ENCODE measurements at places on chromosomes 1 and 21.

GRCh38 chr1:104932949-104933679, 1183.4 kb downstream of the AMY1C start:
- DNase-seq, result no peak

DNA sequence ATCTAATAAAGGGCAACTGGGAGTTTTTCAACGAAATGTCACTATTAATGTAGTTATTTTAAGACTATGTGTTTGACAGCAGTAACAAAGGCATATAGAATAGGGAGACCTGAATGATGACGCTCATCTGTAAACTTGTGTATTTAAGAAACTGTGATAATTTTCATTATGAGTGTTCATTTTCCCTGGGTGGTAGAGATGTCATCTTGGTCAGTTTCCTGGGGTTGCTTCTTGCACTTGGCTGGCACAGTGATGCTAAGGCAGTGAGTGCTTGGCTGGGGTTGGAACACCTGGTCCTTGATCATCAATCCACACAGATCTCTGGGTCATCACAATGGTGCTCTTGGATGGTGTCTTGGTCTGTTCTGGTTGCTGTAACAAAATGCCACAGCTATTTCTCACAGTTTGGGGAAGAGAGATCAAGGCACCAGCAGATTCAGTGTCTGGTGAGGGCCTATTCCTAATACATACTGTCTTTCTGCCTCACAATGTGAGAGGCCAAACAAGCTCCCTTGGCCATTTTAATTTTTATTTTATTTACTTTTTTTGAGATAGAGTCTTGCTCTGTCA, 7.9 kb upstream of the SMYD2 start:
- DNase-seq, result no peak

- no peak for DNase-seq
Measured at GRCh38 chr1:119080586-119080985, 59.9 kb downstream of the WARS2 start.

DNA sequence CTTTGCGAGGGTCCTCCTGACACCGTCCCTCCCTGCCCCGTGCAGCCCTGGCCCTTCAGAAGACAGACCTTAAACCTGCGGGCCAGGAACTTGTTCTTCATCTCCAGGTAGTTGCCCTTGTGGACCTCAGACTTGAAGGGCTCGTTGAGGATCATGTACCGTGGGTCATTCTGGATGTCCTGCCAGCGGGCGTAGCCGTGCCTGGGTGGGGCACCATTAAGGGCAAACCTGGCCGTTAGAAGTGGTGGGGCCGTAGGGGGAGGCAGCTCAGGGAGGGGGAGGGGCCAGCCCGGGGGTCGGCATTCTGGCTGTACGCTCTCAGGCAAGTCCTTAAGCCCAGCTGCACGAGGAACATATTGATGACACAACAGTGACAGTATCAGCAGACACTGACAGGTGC, 64.6 kb downstream of the KCNAB2 start:
- no peak for DNase-seq

DNA sequence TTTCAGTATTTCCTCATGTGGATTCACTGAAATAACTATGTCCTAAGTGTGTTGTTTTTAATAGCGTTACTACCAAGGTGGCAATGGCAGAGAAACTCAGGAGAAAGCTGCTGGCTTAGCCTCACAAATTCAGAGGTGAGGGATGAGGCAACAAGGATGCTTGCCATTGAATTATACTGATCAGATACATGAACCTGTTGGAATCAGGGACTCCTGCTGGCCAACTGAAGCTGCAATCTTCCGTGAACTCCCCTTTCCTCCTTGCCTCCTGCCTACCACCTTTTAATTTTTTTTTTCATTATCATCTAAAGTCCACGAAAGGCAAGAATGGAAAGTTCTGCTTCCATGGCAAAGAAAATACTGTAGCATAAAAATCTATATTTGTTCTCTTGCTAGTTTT, 254.7 kb downstream of the NFIA start:
- DNase-seq, result no peak

DNA sequence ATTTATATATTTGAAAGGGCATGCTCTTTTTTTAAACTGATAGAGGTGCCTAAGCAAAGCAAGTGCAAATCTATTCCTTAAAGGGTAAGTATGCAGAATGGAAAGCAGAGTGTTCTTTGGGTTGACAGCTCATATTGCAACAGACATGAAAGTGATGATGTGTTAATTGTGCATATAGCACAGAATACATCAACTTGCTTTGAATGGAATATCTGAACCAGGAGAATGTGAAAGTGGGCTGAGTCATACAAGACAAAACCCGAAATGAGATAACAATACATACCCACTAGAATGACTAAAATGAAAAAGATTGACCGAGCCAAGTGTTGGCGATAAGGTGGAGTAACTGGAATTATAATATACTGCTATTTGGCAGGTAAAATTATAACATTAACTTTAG, 4.3 kb downstream of the CR1 start:
- DNase-seq, result no peak

GRCh38 chr1:81700728-81701470, 99.8 kb upstream of the ADGRL2 start:
- DNase-seq, result no peak

DNA sequence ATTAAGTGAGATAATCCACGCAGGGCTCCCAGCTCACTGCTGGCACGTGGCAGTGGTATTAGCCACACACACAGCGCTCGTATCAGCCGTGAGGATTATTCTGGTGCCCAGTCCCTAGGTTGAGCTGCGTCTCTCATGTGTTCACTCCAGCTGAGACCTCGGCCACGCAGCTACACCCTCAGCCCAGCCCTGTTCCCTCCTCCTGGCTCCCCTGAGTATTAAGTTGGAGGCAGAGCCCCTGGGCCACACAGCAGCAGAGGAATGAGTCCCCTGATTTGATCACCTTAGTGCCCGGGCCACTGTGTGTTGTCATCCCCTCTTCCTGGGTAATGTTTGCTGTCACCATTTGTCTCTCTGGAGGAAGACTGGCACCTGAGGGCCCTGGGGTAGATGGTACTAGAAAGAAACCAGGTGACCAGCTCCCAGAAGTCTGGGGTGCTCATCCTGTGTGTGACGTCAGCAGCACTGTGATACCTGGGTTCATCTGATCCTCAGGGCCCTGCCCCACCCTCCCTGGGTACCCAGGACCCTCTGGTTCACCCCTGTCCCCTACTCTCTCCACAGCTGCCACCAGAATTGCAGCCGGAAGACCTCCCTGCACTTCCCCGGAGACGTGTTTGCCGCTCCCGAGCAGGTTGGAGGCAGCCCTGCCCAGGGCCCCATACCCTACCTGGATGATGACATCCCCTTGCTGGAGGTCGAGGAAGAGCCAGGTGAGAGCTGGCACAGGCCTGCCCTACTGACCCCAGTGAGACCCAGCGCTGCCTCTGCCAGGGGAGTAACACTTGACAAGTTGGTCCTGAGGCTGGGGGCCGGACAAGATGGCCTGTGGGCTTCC, 40.1 kb downstream of the DISP3 start:
- DNase-seq, result no peak

GRCh38 chr1:180515857-180516388, 13.5 kb upstream of the ACBD6 start:
- peak; percentile 66 for DNase-seq

DNA sequence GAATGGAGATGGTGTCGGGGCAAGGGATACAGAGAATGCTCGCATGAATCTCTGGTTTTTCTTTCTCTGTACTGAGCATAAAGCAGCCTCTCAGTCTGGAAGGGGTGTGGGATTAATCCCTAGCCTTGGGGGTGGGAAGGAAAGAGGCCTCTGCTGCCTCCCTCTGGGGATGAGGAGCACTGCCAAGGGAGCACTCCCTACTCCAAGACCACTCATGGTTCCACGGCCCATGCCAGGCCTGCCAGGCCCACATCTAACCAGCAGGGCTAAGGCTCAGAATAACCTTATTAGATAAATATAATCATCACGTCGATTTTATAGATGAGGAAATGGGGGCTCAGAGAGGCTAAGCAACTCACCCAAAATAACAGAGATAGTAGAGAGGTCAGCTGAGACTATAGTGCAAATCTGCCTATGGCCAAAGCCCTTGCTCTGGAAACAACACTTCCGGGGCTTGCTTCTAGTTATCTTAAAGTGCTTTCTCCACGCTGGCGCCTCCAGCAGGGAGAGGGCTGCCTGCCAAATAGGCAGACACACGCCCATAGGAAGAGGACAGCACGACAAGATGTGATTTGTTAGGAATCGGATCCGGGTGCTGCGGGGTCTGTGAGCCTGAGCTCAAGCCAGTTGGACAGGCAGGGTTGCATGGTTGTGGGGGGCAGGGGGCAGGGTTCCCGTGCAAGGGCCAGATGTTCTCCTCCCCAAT, 522 bp downstream of the TEX35 start:
- no peak for DNase-seq

- DNase-seq, result no peak
Measured at GRCh38 chr1:7258589-7259135, 473.4 kb downstream of the CAMTA1 start.

GRCh38 chr1:25713961-25714360, 86.0 kb upstream of the SELENON start:
- no peak for DNase-seq

- no peak for DNase-seq
Measured at GRCh38 chr1:20381045-20381641, 90.5 kb downstream of the VWA5B1 start.

DNA sequence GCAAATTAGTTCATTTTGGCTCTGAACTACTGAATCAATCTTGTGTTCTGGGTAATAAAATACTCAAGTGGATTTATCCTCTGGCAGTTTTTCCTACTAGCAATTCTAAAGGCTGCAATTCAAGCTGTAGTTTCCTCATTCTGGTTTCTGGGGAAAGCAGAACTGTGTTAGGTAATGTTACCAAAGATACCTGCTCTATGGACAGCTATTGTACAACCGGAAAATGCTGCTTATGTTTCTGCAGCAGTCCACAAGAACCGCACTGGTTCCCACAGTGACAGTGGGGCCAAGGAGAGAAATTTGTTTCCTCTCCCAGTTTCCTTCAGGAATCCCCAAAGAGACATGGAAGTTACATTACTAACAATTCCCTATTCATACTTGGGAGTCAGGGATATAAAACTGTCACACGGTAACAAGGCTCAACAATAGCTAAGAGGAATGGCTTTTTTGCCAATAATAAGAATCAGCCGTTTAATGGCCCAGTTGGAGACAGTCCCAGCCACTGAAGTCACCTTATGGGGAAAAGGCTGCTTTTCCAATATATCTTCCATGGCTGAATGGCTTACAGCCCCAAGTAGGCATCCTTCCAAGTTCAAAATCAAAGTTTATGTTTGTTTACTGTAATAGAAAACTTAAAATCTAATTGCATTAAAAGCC, 52.6 kb downstream of the PCNX2 start:
- DNase-seq, result no peak

DNA sequence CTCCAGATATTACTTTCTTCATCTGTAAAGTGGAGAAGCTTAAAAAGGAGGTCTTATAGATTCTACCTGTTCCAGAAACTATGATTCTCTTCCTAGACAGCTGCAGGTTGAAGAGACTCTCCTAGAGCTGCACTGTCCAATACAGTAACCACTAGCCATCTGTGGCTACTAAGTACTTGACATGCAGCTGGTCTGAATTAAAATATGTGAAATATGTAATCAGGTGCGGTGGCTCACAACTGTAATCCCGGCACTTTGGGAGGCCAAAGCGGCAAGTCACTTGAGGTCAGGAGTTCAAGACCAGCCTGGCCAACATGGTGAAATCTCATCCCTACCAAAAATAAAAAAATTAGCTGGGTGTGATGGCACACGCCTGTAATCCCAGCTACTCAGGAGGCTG, 15.8 kb downstream of the APP start:
- no peak for DNase-seq

- no peak for DNase-seq
Measured at GRCh38 chr1:15583016-15583706, 1.7 kb downstream of the AGMAT start.

DNA sequence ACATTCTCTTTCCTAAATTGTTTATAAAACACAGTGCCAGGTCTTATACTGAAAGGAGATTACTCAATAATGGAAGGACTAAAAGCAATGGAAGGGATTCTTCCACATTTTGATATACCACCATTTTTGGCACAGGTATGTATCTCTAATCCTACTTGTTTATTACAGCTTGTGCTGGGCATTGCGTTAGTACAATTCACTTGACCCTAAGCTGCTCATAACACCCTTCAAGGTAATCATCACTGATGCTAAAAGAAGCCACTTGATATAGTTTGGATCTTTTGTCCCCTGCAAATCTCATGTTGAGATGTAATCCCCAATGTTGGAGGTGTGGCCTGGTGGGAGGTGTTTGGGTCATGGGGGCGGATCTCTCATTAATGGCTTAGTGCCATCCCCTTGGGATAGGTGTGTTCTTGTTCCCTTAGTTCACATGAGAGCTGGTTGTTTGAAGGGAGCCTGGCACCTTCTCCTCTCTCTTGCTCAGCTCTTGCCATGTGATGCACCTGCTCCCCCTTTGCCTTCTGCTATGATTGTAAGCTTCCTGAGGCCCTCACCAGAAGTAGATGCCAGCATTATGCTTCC, 71.1 kb downstream of the NIBAN1 start:
- no peak for DNase-seq

- no peak for DNase-seq
Measured at GRCh38 chr1:234561319-234561718, 48.7 kb downstream of the IRF2BP2 start.

DNA sequence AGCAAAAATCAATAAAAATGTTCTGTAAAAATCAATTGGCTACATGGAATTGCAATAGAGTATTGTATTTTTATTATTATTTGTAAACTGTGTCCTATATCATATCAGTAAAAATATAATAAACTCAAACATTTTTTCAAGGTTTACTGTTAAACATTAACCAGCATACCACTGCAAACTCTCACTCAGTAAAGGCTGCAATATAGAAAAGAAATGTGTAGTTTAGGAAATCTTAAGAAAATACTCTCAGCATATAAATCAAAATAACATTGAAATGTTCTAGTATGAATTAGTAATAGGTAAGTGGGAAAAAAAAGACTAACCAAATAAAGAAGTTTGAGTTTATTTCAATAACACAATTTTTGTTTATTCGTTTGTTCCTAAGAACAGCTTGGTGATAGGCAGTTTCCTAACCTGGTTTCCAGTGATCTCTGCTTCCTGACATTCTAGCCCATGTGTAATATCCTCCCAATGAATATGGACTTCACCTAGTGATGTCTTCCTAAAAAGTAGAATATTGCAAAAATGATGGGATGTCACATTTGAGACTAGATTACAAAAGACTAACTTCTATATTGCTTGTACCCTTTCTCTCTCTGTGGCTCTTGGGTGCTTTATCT, 870.1 kb downstream of the BRINP3 start:
- DNase-seq, result no peak

DNA sequence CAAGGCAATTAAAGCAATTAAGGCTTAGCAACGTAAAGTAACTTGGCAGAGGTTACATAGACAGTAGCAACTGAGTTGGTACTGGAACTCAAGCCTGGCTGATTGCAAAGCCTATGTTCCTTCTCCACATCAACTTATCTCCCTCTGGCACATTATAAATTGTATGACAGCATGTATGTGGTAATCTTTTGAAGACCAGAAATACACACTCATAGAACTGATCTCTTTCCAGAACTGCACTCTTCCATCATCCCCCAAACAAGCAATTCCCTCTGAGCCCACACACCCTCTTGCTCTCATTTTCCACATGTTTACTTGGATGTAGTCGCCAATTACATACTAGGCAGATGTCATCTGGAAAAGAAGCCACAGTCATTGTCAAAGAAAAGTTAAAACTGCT, 502.2 kb downstream of the PLPP3 start:
- no peak for DNase-seq

- no peak for DNase-seq
Measured at GRCh38 chr1:220160027-220160426, 66.1 kb downstream of the IARS2 start.

- DNase-seq, result no peak
Measured at GRCh38 chr1:198212675-198213074, 55.9 kb downstream of the NEK7 start.

GRCh38 chr1:223022641-223023473, 120.2 kb downstream of the TLR5 start:
- DNase-seq, result no peak

GRCh38 chr1:184061396-184062003, 10.0 kb downstream of the TSEN15 start:
- DNase-seq, result no peak

Data from stimulated activated CD4-positive, alpha-beta T cell treated with anti-CD3 and anti-CD28 coated beads, Interleukin-4, amount 100 ng/mL, for 24 hours (primary cell).